ENCODE measurements at places on chromosomes 2 and 18.
A peak's percentile ranks its signal among the peaks of the same experiment; 100 is the strongest.

GRCh38 chr18:46239998-46240397 lies 135.8 kb downstream of the HAUS1 start:
- DNase-seq, result no peak

- DNase-seq, result peak; percentile 1
These were observed 37.7 kb downstream of the NETO1 start for GRCh38 chr18:72830109-72830508.

DNA sequence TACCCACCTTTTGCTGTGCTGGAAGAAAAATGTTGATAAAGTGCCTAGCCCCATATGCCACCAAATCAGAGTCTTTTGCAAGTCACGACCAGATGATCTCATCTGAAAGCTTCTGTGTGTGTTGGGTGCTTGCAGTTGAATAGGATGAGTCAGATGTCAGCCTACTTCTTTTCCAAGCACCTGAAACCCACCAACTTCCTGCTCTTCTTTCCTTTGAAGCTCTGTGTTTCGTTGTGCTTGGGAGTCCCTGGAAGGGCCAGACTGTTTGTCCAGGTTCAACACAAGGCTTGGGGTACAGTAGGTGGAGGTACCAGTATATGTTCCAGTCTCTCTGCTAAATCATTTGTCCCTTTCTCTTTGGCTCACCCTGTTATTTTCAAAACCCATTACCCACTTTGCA lies 36.8 kb upstream of the LCLAT1 start:
- DNase-seq, result no peak

DNA sequence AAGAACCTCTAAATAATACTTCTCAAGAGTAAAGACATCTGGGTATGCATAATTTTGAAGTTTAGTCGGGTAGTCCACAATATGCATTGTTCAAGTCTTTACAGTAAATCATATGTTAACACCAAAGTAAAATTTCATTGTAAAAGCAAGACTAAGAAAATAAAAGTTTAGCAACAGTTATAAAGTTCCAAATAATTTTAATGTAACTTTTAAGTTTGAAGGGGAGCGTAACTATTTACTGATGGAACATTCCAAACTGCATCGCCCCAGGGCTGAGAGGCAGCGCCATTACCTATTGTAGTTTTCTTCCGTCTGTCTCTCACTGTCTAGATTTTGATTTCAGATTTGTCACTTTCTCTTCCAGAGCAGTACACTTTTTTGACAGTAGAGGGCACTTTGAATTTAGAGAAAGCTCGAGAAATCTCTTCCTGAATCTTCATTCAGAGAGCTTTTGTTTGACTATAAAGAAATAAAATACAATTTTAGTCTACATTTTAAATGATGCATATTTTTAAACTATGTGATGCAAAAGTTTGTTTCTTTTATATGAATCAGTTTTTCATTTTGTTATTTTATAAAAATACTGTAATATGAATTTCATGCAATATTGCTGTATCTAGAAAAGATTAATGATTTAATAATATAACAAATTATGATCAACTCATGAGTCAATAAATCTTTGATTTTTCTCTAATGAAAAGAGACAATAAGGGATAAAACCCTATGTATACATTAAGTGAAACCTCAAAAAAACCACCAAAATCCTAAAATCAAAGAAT lies 389.8 kb downstream of the FIGN start:
- no peak for DNase-seq

DNA sequence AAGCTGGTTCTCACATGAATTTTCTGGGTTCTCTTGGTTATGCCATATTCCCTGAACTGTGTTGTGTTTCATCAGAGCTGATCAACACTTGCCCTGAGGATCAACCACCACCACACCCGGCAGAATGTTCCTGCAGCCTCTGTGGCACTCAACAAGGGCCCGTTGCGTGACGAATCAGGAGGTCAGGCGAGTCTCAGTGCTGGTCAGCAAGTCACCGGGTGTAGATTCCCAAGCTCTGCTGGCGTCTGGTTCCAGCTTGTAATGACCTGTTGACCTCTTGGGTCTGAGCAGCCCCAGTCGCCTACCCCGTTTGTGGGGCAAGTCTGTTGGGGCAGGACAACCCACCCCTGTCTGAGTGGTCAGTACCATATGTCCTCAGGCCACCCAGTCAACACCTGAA lies 46.0 kb downstream of the ADCY3 start:
- no peak for DNase-seq

DNA sequence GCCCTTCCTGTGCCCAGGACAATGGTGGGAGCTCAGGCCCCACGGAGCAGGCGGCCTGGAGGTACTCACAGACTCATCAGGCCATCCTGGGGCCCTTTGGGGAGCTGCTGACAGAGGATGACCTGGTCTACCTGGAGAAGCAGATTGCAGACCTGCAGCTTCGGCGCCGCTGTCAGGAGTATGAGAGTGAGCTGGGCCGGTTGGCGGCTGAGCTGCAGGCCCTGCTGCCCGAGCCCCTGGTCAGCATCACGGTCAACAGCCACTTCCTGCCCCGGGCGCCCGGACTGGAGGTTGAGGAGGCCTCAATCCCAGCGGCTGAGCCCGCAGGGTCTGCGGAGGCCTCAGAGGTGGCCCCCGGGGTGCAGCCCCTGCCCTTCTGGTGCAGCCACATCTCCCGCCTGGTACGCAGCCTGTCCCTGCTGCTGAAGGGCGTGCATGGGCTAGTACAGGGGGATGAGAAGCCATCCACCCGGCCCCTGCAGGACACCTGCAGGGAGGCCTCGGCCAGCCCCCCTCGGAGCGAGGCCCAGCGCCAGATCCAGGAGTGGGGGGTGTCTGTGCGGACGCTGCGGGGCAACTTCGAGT lies 8.3 kb upstream of the KLHL30 start:
- no peak for DNase-seq

GRCh38 chr2:126698376-126698775 lies 42.4 kb downstream of the GYPC start:
- DNase-seq, result no peak
